SHP77 treated with DMSO at 0.1 percent for 48 hours (cell line): ENCODE measurements at places on chromosomes 5 and 9.

GRCh38 chr5:124628721-124629596 lies 117.5 kb downstream of the ZNF608 start:
- DNase-seq = peak; percentile 58

- DNase-seq = no peak
These were observed 74.2 kb downstream of the GADD45G start for GRCh38 chr9:89679016-89679415.

DNA sequence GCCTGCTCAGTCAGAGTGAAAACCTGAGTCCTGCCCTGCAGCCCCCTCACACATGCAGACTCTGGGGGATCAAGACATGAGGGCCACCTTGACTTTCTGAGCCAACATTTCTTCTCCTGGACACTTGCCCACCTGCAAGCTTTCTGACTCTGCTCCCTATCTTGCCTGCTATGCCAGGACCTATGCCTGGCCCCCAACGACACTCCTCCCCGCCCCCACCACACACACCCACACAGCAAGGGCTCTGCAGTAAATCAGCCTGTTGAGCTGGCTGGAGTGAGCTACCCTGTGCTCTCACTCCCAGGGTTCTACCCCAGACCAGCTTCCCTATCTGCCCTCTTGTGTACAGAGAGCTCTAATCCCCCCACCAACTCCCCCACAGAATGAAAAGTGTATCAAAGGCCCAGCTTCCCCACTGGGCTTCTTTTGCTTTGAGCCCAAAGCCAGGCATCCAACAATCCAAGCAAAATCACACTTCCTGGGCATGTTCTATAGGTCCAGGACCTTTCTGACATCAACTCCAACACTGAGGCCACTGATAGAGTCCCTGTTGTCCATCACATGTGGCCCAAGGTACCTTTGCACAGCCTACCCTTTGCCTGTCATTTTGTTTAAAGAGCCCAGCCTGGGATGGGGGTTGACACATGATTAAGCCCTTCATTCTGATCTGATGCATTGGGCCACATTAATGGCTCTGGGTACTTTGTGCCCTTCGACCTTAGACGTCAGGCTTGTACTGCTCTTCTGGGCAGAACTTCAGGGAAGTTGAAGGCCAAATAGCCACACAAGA lies 7.2 kb downstream of the PDLIM4 start:
- no peak for DNase-seq

- DNase-seq = no peak
These were observed 31.8 kb downstream of the TSTD2 start for GRCh38 chr9:97601228-97601898.

GRCh38 chr9:91681461-91682305 lies 258.1 kb upstream of the NFIL3 start:
- no peak for DNase-seq

- DNase-seq = no peak
These were observed 16.1 kb downstream of the SV2C start for GRCh38 chr5:76099286-76099702.

DNA sequence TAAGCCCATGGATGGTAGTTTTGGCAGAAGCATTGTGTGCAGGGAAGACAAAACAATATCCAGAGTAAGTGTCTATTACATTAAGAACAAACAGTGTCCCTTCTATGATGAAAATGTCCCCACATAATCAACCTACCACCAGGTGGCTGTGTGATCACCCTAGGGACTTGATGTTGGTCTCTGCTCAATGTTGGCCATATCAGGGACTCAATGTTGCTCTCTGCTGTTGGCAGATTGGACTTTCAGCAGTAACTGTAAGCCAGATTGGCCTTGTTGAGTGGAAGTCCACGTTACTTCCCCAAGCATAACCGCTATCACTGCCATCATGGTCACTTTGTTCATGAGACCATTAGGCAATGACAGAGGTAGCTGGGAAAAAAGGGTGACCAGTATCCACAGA lies 52.8 kb upstream of the PRSS3 start:
- no peak for DNase-seq

GRCh38 chr5:103840600-103840999 lies 278.0 kb upstream of the NUDT12 start:
- DNase-seq = no peak

DNA sequence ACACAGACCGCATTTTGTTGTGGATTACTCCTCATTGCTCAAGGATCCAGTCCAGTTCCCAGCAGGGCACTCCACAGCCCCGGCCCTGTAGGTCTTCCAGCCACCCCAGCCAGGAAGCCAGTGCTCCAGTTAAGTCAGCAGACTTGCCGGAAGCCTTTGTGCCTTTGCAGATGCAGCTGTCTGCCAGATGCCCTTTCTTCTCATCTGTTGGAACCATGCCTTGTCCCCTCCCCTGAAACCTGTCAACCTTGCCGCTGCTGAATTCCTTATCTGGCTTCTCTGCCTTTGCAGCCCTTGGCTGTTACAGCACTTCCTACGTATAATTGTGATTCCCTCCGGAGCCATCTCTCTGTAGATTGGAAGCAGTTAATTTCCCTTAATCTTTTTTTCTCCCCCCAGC lies 28.4 kb downstream of the PSAT1 start:
- DNase-seq = no peak

- DNase-seq = no peak
These were observed 90.3 kb upstream of the OTULINL start for GRCh38 chr5:14491015-14491915.

- no peak for DNase-seq
These were observed 25.6 kb upstream of the TUSC1 start for GRCh38 chr9:25703701-25704357.

GRCh38 chr5:68628082-68628814 lies 412.7 kb downstream of the PIK3R1 start:
- no peak for DNase-seq

GRCh38 chr9:91082731-91083130 lies 279.0 kb downstream of the AUH start:
- DNase-seq = no peak

- DNase-seq = no peak
These were observed 476.0 kb upstream of the CD180 start for GRCh38 chr5:67672636-67673035.

DNA sequence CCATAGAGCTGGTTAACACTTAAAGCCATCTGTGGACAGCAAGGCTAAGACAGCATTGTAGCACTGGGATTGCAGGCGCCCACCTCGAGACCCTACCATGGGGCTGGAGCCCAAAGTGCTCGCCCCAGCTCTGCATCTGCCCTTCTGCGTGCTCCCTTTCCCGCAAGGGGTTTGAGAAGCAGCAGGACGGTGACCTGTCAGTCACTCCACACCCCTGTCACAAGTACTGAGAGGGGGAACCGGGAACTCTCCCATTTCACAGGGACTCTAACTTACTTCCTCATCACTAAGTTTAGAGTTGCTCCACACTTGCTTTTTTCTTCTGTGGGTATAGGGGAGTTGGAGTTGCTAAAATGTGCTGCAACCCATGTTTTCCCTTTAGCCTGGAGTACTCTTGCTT lies 273.2 kb downstream of the SMARCA2 start:
- DNase-seq = no peak

- DNase-seq = no peak
These were observed 155.5 kb upstream of the RAD23B start for GRCh38 chr9:107127608-107128007.

DNA sequence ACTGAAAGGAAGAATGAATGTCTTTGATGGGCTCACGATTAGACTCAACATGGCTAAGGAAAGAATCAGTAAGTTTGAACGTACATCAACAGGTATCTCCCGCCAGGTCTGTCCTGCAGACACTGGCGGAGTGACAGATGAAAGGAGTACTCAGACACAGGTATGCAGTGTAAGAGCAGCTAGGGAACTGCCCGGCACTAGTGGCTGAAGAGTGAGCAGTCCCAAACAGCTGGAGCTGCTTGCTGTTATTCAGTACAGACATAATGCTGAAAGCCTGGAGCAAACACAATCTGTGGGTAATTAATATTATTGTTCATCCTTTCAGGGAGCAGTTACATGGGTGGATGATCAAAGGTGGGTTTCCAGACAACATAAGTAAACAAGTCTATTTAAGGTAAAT lies 835.5 kb downstream of the TLE4 start:
- DNase-seq = no peak

DNA sequence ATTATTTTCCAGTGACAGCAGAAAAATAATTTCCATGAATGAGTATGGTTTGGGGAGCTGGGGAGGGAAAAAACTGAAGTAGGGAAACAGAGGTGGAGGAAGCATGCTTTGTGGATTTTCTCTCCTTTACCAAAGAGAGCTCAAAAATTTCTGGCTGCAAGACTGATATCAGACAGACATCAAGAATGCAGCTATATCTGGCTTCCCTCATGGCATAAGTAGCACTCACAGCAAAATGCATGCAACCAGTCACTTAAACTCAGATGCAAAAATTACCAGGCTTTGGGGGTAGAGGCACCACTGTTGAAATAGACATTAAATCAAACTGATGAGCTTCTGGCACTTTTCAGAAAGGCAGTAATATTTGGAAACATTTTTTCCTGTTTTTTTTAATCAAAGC lies 196.9 kb downstream of the TSSK1B start:
- DNase-seq = no peak

- no peak for DNase-seq
These were observed 1922.1 kb upstream of the WWC1 start for GRCh38 chr5:166369346-166369745.

DNA sequence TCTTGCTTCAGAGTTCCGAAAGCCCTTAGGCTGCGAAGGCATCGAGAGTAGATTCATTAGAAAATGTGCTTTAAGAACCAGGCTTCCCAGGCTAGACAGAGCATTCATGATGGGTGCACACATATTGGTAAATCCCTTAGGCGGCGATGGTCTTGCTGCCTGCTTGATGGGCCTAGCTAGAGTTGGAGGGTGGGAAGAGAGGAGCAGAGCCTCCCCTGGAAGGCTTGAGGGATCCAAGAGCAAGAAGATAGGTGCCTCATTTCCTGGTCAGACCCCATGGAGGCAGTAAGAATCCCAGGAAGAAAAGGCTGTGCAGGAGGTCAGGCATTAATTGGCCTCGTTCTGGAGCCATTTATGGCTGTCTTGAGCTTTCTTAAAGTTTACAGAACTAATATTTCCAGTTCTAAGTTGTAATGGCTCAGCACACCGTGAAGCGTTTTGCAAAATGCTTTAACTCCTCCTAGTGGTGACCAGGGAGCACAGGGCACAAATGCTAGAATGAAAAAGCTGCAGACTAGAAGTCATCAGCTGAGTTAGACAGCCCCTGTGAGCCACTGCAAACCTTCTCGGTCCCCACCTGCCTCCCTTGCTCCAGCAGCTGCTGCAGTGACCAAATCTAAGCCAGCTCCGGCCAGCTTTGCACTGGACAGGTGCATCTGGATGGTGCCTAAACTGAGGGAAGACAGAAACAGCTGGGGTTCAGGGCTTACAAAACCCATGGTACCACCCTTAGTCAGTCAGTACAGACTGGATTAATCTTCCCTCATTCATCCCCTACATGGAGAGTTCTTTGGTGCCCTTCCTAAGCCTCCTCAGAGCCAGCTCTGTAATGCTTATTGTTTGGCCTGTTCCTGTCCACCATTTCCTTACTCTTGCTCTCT lies 14.7 kb downstream of the SLC45A2 start:
- peak; percentile 71 for DNase-seq

- DNase-seq = no peak
These were observed 495.2 kb downstream of the DIRAS2 start for GRCh38 chr9:90147426-90147825.

DNA sequence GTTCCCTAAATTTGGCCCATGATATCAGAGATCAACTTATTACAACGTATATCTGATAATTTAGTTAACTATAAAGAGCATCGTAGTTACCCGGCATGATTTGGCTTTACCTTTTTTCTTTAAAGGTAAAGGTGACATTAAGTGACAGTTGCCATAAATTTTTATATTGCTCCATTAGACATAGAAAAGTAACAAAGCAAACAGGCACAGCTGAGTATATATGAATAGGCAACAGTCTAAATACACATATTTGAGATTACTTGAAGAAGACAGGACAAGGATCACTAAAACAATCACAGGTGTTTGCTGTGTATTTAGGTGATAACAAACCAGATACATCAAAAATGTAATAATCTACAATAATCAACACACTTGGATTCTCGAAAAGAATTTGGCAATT lies 34.8 kb downstream of the RFX3 start:
- DNase-seq = no peak

GRCh38 chr5:10695055-10695649 lies 65.9 kb downstream of the DAP start:
- peak; percentile 37 for DNase-seq

- DNase-seq = no peak
These were observed 30.6 kb downstream of the NKX2-5 start for GRCh38 chr5:173204185-173204979.

DNA sequence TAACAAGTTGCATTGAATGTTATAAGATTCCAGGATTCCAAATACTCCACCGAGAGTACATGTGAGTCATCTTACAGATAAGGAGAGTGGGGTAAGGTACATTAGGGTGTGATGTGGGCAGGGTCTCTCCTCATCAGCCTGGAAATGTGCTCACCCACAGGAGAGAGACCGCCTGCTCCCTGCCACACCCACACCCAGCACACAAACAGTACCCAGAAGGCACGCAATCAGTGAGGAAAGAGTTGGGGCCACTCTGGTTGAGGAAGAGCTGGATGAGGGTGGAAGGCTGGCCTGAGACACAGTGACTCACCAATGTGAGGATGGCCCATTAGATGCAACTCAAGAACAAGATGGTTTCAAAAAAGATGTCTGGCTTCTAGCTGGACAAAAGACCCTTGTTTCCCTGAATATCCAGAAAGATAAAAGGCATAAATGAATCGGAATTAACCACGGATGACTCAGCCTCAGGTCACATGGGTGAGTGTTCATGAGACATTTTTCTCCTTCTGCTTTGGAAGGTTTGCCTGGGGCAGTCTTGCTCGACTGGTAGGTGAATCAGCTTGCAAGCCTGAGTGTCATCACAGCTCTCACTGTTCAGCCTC lies 51.1 kb upstream of the LHFPL2 start:
- DNase-seq = no peak

- DNase-seq = no peak
These were observed 78.1 kb downstream of the NDUFAF2 start for GRCh38 chr5:61023131-61023530.

GRCh38 chr5:14057289-14057688 lies 85.9 kb upstream of the TRIO start:
- DNase-seq = no peak

- no peak for DNase-seq
These were observed 73.6 kb downstream of the USP20 start for GRCh38 chr9:129908906-129909305.

GRCh38 chr9:121199921-121200320 lies 1.7 kb downstream of the RAB14 start:
- DNase-seq = no peak

DNA sequence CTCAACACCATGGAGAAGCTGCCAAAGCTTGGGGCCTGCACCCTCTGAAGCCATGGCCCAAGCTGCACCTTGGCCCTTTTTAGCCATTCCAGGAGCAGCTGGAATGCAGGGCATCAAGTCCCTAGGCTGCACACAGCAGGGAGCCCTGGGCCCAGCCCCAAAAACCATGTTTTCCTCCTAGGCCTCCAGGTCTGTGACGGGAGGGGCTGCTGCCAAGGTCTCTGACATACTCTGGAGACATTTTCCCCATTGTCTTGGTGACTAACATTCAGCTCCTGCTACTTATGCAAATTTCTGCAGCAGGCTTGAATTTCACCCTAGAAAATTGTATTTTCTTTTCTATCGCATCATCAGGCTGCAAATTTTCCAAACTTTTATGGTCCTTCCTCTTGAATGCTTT lies 64.6 kb downstream of the ELOVL7 start:
- no peak for DNase-seq

GRCh38 chr5:161410640-161411039 lies 135.9 kb downstream of the GABRB2 start:
- no peak for DNase-seq
